ENCODE measurements at places on chromosomes 3 and 15. TPM values are rescaled to one million over a fixed set of nuclear protein-coding genes. Genes with fewer than 3 reads are reported as not detected.

- peak; percentile 56 for DNase-seq
These were observed 27.6 kb upstream of the UBE2E2 start for GRCh38 chr3:23175341-23176083.

- no peak for DNase-seq
These were observed 41.5 kb downstream of the RBP2 start for GRCh38 chr3:139434764-139435307.

DNA sequence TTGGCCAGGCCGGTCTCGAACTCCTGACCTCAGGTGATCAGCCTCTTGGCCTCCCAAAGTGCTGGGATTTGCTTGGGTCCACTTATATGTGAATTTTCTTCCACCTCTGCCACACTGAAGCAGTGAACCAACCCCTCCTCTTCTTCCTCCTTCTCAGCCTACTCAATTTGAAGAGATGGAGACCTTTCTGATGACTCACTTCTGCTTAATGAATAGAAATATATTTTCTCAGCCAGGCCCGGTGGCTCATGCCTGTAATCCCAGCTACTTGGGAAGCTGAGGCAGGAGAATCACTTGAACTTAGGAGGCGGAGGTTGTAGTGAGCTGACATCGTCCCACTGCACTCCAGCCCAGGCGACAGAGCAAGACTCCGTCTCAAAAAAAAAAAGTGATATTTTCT is 46.8 kb upstream of the GATM start:
- no peak for DNase-seq

- no peak for DNase-seq
These were observed 6.6 kb downstream of the RBP1 start for GRCh38 chr3:139532976-139533375.

DNA sequence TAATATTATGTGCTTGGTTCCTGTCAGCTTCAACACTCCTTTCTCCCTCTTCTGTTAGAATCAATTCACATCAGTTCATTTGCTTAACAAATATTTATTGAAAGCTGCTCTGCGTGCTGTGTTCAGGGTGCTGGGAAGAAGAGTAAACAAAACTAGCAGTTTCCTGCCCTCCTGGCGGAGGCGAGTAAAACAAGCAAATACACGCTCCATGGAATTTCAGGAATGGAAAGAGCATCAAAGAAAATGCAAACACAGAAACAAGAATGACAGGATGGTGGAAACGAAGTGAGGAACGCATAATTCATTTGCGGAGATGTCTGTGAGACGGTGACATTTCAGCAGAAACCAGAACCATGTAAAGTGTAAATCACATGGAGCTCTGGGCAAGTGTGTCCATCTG is 49.4 kb upstream of the SPTSSB start:
- DNase-seq = no peak

GRCh38 chr15:63601026-63601703 is 4.0 kb downstream of the FBXL22 start:
- no peak for DNase-seq

DNA sequence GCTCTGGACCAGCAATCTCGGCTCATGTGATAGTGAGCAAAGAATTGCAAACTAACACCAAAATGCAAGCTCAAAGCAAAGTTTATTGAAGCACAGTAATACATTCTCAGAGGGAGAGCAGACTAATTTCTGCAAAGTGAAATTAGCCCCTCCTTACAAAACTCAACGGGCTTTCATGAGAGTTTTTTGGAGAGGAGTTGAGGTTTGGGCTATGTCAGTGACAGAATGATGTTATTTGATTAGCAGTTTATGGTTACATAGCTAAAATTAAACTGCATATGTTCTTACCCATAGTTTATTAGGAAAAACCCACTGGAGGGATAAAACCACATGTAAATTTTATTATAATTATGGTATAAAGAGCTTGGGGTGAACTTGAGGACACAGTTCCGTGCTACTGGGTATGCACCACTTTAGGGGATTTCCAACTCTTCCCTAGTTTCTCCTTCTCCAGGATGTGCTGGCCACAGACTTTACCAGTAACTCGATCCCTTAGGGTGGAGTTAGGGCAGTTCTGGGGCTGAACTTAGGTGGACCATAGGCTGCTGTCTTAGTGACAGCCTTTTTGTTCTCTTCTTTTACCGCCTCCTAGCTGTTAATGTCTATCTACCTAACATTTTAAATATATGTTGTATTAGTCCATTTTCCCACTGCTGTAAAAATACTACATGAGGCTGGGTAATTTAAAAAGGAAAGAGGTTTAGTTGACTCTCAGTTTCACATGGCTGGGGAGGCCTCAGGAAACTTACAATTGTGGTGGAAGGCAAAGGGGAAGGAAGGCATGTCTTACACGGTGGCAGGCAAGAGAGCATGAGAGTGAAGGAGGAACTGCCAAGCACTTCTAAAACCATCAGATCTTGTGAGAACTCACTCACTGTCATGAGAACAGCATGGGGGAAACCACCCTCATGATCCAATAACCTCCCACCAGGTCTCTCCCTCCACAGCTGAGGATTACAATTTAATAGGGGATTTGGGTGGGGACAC is 8.9 kb upstream of the AADACL2 start:
- no peak for DNase-seq

- no peak for DNase-seq
These were observed 13.0 kb upstream of the MYO5C start for GRCh38 chr15:52308446-52309153.

GRCh38 chr3:156150434-156151066 is 30.2 kb downstream of the KCNAB1 start:
- DNase-seq = no peak

DNA sequence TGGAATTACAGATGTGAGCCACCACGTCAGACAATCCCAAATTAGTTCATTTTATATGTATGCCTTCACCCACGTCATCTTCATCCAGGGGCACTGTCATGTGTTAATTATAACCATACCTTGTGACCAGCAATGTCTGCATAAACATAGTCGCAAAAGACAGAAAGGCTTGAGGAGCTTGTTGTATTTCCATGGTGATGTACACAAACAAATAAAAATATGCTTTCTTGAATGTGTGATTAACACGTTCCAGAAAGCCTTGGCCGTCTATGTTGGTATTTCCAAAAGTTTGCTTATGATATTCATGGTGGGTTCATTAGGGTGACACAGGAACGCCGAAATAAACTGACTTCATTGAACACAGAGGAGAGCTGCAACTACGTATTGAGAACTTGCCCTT is 524.7 kb upstream of the ZNF717 start:
- DNase-seq = no peak

C3orf22 gene
- total RNA-seq = not detected

All from pulmonary artery endothelial cell (primary cell).